ENCODE measurements at places on chromosomes 7 and 10. TPM values are rescaled to one million over a fixed set of nuclear protein-coding genes. Genes with fewer than 3 reads are reported as not detected.

GRM3 gene
- total RNA-seq = not detected

ZNF503 gene
- not detected for total RNA-seq

GRCh38 chr10:131451407-131452015, 140.0 kb upstream of the TCERG1L start:
- no peak for DNase-seq

BAIAP2L1 gene
- total RNA-seq = not detected

DNA sequence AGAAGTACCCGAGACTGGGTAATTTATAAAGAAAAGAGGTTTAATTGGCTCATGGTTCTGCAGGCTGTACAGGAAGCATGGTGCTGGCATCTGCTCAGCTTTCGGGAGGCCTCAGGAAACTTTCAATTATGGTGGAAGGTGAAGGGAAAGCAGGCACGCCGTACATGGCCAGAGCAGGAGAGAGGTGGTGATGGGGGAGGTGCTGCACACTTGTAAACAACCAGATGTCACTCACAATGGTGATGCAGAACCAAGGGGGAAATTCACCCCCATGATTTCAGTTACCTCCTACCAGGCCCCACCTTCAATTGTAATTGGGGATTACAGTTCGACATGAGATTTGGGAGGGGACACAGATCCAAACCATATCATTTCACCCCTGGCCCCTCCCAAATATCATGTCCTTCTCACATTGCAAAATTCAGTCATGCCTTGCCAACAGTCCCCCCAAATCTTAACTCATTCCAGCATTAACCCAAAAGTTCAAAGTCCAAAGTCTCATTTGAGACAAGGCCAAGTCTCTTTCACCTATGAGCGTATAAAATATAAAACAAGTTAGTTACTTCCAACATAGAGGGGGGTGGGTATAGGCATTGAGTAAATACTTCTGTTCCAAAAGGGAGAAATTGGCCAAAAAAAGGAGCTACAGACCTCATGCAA, 50.0 kb downstream of the RSBN1L start:
- no peak for DNase-seq

GRCh38 chr7:79452032-79452494, 1.4 kb downstream of the MAGI2 start:
- no peak for DNase-seq

GRCh38 chr10:114715171-114715670, 57.1 kb upstream of the ABLIM1 start:
- DNase-seq = no peak

GATA3 gene
- not detected for total RNA-seq

DNA sequence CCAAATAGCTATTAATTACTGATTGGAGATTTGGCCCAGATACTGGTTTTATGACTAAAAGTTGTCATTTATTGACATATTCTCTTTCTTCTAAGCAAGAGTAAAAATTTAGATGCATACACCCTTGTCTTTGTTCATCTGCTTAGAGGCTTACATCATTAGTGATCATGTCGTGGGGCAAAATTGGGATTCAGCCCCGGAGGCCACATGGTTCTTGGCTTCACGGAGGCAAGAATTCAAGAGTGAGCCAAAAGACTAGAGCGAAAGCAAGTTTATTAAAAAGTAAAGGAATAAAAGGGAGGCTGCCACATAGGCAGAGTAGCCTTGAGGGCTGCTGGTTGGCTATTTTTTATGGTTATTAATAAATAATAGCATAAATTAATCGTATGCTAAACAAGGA, 41.1 kb downstream of the MINPP1 start:
- no peak for DNase-seq

RNF32 gene
- total RNA-seq = 3.6 TPM

TMEM168 gene
- 10.1 TPM for total RNA-seq

TBX20 gene
- 7.6 TPM for total RNA-seq

- DNase-seq = no peak
These were observed 17.3 kb upstream of the ADARB2 start for GRCh38 chr10:1754506-1755153.

GRCh38 chr10:55750458-55750857, 610.6 kb downstream of the ZWINT start:
- no peak for DNase-seq

RELN gene
- not detected for total RNA-seq

CD36 gene
- total RNA-seq = not detected

- no peak for DNase-seq
These were observed 161.0 kb downstream of the ST7 start for GRCh38 chr7:117114272-117114671.

DNA sequence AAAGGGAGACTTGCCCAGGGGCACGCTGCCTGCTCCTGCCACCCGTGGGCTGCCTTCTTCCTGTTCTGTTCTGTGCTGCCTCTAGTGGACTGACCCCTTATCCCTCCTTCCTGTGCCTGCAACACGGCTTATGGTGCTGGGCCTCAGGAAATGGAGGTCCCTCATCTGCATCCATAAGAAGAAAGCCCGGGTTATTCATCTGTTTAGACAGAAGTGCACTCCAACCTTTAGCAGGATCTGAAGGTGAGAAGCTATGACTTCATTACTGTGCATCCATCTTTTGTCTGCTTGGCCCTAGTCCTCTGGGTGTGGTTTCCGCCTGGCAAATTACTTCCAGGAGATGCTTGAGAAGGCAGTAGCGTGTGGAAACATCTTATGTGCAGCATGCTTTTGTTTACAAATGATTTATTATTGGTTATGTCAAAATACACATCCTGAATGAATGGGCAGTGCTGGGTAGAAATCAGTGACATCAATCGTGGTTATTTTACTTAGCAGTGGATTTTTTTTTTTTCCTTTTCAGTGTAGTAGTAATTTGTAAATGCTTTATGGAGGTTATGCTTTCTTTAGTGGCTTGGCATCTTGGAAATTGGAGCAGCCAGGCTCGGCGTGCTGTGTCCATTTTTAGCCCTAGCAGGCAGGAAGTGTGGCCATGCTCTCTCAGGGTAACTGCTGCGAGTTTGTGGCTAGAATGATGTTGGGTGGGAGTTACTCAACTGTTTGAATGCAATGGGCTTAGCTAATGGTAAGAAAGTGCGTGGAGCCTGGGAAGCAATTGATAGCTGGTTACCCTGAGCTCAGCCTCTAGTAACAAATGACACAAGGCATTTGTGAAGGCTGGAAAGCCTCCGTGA, 12.7 kb downstream of the PTPRE start:
- peak; percentile 28 for DNase-seq

DNA sequence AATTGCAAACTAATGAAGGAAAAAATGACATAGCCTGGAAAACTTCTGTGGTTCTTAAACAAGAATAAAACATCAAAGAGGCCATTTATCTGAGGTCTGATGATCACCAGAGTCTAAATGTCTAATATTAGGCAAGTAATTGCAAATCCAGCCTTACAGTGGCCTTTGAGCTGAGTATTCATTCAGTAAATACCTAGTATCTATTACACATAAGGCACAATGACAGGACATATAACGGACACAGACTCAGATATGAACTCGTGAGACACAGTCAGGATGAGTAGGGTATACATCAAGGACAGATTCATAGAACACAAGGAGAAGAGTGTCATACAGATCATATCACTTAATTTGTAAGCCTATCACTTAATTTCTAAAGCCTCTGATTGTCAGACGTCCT, 16.8 kb downstream of the GPAM start:
- no peak for DNase-seq

GRCh38 chr7:38773430-38773829, 135.6 kb downstream of the VPS41 start:
- DNase-seq = no peak

PRDX3 gene
- 150 TPM for total RNA-seq

DNA sequence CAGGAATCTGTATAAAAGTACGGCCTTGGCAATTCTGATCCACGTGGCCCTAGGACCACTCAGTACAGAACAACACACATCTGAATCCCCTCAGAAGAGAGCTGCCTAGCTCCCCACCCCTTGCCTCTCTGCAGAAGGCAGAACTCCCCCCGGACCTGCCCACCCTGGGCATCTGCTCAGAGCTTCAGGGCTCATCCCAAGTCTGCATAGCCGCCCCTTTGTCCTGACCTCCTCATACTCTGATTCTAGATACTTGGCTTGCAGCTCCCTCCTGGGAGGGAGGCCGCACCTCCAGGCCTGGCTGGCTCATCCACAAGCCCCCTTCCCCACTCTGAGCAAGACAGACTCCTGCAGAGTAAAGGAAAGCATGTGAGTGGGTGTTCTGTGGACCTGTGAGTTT, 49.6 kb downstream of the GRID1 start:
- DNase-seq = no peak

DNA sequence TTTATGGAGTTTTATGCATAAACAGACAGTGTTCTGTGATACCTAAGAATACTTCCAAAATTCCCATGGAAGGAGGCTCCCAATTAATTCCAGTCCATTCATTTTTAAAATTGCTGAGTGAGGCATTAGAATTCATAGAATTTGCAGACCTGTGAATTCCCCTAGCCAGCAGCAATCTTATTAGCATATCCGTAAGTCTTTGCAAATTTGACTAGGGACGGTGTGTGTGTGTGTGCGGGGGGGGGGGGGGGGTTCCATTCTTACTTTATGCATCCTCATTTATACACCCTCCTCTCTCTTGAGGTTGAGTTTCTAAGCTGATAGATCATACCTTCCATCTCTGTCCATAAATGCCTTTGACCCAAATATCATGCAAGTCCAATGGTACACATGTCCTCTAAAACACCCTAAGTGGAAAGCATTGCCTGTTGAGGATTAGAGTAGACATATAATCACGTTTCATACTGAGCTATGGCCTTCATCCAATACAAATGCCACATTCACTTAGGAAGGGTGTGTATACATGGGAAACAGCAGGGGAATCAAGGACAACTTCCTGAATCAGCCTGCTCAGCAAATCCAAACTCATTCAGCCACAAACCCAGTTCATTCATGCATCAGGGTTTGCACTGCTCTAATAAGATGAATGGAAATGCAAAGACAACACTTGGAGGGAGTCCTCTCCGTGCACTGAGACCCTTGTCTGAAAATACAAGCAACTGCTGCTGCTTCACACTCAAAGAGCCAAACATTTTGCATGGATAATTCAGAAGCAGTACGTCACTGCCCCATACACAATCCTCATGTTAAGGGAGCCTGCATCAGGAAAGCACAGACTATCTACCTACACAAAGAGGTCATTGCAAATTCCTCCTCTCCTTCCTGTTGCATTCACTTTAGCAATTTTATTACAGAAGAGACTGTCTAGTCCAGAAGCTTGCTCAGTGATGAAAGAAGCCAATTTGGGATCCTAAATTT, 350.8 kb downstream of the KCNMA1 start:
- DNase-seq = no peak

DNA sequence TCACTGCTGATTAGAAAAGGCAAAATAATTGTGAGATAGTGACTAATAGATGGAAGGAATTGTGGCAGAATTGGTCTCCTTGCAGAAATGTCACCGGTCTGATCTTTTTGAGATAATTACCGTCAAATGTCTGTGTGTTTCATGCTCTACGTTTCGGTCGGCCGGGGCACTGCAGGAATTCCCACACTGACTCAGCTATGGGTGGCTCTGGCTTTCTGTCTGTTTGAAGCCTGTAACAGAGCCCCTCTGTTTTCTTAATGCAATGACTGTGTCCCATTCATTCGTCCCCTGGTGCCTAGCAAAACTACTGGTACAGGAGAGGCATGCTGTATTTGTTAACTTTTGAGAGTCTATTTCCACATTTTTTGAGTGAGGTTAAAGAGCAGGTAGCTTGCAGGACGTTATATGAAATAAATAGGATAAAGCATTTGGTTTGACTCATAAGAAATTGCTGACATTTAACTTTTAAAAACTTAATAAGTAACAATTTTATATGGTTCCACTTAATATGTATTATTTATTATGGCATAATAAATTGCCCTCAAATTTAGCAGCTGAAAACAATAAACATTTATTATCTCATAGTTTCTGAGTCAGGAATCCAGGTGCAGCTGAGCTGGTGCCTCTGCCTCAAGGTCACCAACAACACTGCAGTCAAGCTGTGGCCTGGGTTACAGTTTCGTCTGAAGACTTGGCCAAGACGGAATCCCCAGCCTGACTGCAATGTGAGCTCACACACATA, 53.3 kb upstream of the CTBP2 start:
- no peak for DNase-seq

SPDYE6 gene
- not detected for total RNA-seq

BRAT1 gene
- 44.7 TPM for total RNA-seq

HECW1 gene
- 2.0 TPM for total RNA-seq

DNA sequence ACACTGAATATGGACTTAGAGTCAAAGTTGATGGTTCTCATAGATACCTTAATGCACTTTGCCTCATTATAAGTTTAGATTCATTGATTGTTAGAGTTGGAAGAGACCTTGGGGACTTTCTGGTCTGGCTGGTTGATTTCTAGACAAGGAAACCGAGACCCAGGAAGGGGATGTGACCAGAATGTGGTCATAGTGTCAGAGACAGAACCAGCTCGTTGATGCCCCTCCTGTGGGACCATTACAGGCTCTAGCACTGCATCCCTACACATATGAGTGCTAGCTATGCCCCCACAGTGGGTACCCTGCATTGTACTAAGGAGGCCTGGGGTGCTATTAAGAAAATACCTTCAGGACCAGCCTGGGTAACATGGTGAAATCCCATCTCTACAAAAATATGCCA, 306.6 kb downstream of the CAMK1D start:
- DNase-seq = no peak

- DNase-seq = no peak
These were observed 320.4 kb upstream of the SP8 start for GRCh38 chr7:21107101-21107500.

GRCh38 chr7:104629408-104629807, 301.0 kb downstream of the LHFPL3 start:
- DNase-seq = no peak

FEZF1 gene
- total RNA-seq = not detected

FFAR4 gene
- total RNA-seq = not detected

HYAL4 gene
- total RNA-seq = not detected

HEPACAM2 gene
- total RNA-seq = not detected

GPR15LG gene
- not detected for total RNA-seq

NEUROD6 gene
- total RNA-seq = not detected

HMX3 gene
- total RNA-seq = not detected

DNA sequence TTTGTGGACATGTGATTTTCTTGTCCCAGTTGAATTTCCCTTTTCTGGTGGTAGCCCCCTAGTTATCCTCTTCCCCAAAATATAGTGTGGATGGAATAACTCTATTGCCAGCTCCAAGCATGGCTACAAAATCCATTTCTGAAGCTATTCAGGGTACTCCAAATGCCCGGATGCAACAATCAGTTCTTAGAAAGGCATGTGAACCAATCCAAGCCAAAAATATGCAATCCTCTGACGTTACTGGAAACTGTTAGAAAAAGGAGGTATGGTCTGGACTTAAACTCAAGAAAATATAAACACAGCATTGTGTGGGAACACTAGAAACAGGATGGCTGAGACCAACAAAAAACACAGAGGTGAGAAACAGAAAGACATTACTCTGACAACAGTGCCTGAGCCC, 347.0 kb downstream of the GPAM start:
- DNase-seq = no peak

BTRC gene
- 17.8 TPM for total RNA-seq

GRCh38 chr7:93258661-93259060, 26.5 kb downstream of the VPS50 start:
- DNase-seq = no peak

DNA sequence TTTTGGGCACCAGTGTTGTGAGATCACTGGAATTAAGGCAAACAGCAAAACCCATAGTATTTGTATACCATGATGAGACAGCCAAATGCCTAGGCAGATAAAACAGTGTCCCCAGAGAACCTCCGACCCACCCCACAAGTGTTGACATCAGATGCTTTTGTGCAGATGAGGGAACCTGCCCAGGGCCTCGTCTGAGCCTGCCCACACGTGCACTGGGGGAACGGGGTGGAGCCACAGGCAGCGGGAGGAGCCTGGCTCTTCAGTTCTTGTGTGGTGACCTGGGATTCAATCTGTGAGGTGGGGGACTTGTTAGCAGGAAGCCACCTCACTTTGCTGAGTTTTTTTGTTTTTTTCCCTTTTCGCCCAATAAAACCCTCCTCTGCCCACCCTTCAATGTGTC, 33.4 kb upstream of the OPTN start:
- DNase-seq = no peak

Data from OCI-LY7 (cell line).